Caco-2 (cell line): ENCODE measurements at places on chromosomes 1 and 21. TPM values are rescaled to one million over a fixed set of nuclear protein-coding genes. Genes with fewer than 3 reads are reported as not detected.
A peak's percentile ranks its signal among the peaks of the same experiment; 100 is the strongest.

CTTNBP2NL gene
- total RNA-seq: 11.3 and 15.0 TPM in 2 replicates

PCSK9 gene
- 29.4 and 31.2 TPM in 2 replicates for total RNA-seq

CRP gene
- total RNA-seq: not detected in 2 replicates

OLFML2B gene
- total RNA-seq: 0.43 and 0.56 TPM in 2 replicates

EPHA2 gene
- 31.2 and 37.8 TPM in 2 replicates for total RNA-seq

SPATA6 gene
- total RNA-seq: 1.8 and 2.6 TPM in 2 replicates

MAP10 gene
- total RNA-seq: not detected in 2 replicates

GRCh38 chr1:48089356-48089891 lies 92.2 kb upstream of the TRABD2B start:
- H3K27ac ChIP-seq: no peak overlapping the region
- H3K27me3 ChIP-seq: no peaks in the 10 kb centered on the region
- H3K4me1 ChIP-seq: no peaks in the 10 kb centered on the region

- no peaks in the 10 kb centered on the region for H3K4me1 ChIP-seq
- H3K27ac ChIP-seq: no peak overlapping the region
- H3K36me3 ChIP-seq: no peaks in the 10 kb centered on the region
- DNase-seq: peak; percentile 19
- H3K27me3 ChIP-seq: no peaks in the 10 kb centered on the region
These were observed 89.2 kb upstream of the COL6A1 start for GRCh38 chr21:45892156-45892915.

GRCh38 chr1:53572815-53573173 lies 113.6 kb downstream of the DMRTB1 start:
- H3K36me3 ChIP-seq: no peaks in the 10 kb centered on the region
- no peak overlapping the region for H3K27ac ChIP-seq
- H3K27me3 ChIP-seq: no peaks in the 10 kb centered on the region; the same call in 1 of the 2 replicates
- no peak overlapping the region for H3K4me3 ChIP-seq

- no peak overlapping the region for H3K27ac ChIP-seq
- no peaks in the 10 kb centered on the region for H3K36me3 ChIP-seq
- DNase-seq: peak; percentile 59
These were observed 61.7 kb upstream of the DNAJC6 start for GRCh38 chr1:65247419-65248359.

GRCh38 chr1:18999359-18999758 lies 42.9 kb upstream of the IFFO2 start:
- DNase-seq: no peak
- H3K4me1 ChIP-seq: no peaks in the 10 kb centered on the region
- peak overlapping the region; percentile 11 for H3K27ac ChIP-seq
- H3K4me3 ChIP-seq: no peak overlapping the region
- no peaks in the 10 kb centered on the region for H3K36me3 ChIP-seq

DNA sequence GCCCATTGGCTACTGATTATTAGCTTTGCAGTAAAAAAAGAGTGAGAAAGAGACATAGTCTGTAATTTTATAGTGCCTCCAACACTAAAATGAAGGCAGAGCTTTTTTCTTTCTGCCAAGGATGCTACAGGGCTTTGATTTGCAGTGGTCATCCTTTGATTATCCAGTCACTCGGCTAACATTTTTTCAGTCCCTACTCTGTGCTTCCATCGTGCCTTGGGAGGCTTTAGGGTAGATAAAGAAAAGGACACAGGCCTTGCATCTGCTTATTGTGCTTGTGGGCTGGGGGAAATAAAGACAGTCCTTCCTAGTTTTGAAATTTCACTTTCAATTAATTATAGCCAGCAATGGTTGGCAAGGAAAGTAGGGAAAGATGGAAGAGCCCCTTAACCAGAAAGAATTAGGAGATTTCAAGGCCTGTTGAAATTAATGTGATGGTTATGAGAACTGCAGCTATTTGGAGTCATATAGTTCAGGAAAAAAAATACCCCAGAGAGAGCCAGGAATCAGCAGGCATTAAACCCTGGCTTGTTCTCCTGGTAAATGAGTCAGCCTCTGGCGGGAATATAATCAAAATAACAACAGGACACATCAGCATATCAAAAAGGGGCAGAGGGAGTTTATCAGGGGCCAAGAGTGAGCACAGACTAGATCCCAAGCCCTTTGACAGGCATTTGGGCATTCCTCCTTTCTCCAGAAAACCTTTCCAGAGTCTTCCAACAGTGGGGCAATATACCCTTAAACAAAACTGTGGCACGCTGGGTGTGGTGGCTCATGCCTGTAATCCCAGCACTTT lies 27.4 kb downstream of the CACHD1 start:
- H3K27ac ChIP-seq: no peak overlapping the region
- no peak overlapping the region for H3K4me3 ChIP-seq
- no peaks in the 10 kb centered on the region for H3K36me3 ChIP-seq
- H3K27me3 ChIP-seq: no peaks in the 10 kb centered on the region

GRCh38 chr1:220527908-220528678 lies at the start of gene MARK1:
Gene MARK1, plus strand, starts transcription at chr1:220528136. Its CDS starts 687 bp downstream, at chr1:220528823.
- DNase-seq: peak; percentile 43
- peaks cover 10% of the 10 kb centered on the region for H3K27me3 ChIP-seq
- peak within 1 kb of the TSS; percentile 55 for H3K4me3 ChIP-seq
- no peaks in the 10 kb centered on the region for H3K36me3 ChIP-seq
- H3K4me1 ChIP-seq: no peaks in the 10 kb centered on the region
- H3K27ac ChIP-seq: peak within 1 kb of the TSS; percentile 34

DNA sequence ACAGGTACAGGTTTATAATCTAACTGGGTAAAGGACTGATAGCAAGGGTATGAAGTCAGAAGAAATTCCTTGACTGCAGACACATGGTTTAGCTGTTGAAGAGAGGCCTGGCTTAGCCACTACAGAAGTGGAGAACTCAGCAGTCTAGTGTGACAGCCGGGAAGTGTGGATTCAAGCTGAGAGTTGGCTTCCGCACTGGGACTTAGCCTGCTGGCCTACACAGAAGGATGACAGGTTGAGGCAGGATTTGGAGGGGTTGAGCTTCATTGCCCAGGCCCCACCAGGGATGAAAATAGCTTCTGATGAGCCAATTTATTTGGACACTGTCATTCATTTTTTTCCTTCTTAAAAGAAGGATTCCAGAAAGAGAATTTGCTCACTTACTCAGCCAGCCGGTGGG lies 284.4 kb downstream of the PCP4 start:
- no peak overlapping the region for H3K4me3 ChIP-seq
- H3K4me1 ChIP-seq: no peaks in the 10 kb centered on the region
- no peak overlapping the region for H3K27ac ChIP-seq
- no peaks in the 10 kb centered on the region for H3K36me3 ChIP-seq
- DNase-seq: no peak

DNA sequence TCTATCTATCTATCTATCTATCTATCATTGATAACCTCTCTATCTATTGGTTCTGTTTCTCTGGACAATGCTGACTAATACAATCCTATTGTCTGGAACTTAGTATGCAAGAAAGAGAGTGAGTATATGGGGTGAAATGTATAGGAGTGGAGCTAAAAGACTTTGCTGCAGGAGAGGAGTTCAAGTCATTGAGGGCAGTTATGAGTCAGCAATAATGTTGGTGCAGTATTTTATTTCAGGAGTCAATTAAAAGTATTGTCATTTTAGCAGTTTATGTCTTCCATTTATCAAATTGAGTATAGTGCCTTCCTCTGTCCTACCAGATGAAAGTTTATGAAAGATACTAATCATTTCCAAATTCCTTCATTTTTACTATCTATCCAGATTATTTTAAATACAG lies 55.8 kb downstream of the MAP3K7CL start:
- no peak overlapping the region for H3K27ac ChIP-seq
- no peak overlapping the region for H3K4me3 ChIP-seq
- DNase-seq: no peak
- H3K36me3 ChIP-seq: no peaks in the 10 kb centered on the region
- no peaks in the 10 kb centered on the region for H3K27me3 ChIP-seq

- no peak for DNase-seq
- H3K4me1 ChIP-seq: no peaks in the 10 kb centered on the region
- no peaks in the 10 kb centered on the region for H3K36me3 ChIP-seq
- no peaks in the 10 kb centered on the region for H3K27me3 ChIP-seq
- no peak overlapping the region for H3K4me3 ChIP-seq
These were observed 66.0 kb upstream of the SLC25A33 start for GRCh38 chr1:9473032-9473807.

- no peak for DNase-seq
- H3K27ac ChIP-seq: no peak overlapping the region
- H3K36me3 ChIP-seq: no peaks in the 10 kb centered on the region
- no peaks in the 10 kb centered on the region for H3K27me3 ChIP-seq
- peaks cover 23% of the 10 kb centered on the region for H3K4me1 ChIP-seq
- H3K4me3 ChIP-seq: no peak overlapping the region
These were observed 60.0 kb downstream of the FAM163A start for GRCh38 chr1:179803104-179803503.

GRCh38 chr1:112722601-112723510 lies 7.7 kb upstream of the PPM1J start:
- H3K27me3 ChIP-seq: no peaks in the 10 kb centered on the region
- no peaks in the 10 kb centered on the region for H3K36me3 ChIP-seq
- peak; percentile 66 for DNase-seq
- H3K27ac ChIP-seq: peak overlapping the region; percentile 27

GRCh38 chr1:156096640-156097391 lies 14.6 kb upstream of the MEX3A start:
- peak; percentile 92 for DNase-seq
- H3K27me3 ChIP-seq: no peaks in the 10 kb centered on the region
- no peak overlapping the region for H3K4me3 ChIP-seq
- H3K36me3 ChIP-seq: no peaks in the 10 kb centered on the region; the same call in 1 of the 2 replicates
- H3K4me1 ChIP-seq: peaks cover 27% of the 10 kb centered on the region
- peak overlapping the region; percentile 96 for H3K27ac ChIP-seq

DNA sequence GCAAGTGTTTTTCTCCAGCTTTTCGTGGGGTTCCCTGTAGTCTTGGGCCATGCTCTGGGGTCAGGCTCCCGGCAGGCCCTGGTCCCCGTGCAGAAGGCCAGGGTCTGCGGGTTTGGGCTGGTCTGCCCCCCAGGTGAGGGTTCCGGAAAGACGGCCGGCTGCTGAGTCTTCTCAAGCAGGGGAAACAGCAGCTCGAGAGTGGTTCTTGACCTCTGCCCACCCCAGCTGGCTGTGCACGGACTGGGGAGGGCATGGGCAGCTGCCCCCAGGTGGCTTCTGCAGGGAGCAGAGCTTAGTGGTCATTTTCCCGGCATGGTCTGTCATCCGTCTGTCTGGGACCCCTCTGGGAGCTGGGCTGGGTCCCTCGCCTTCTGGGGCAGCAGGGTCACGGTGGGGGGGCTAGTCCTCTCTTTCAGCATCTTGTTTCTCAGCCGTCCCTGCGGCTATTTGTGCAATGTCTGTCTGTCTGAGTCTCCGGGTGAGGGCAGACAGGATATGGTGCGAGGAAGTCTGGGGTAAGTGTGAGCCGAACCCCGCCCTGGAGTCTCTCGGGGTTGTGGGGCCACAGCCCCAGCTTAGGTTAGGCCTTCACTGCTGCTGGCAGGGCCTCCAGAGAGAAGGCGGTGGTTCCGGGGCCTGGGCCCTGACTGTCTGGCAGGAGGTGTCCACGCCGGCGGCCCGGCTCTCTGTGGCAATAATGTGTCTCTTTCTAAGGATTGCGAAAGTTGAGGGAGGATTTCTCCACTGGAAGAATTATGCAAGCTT lies 6.1 kb downstream of the SKI start:
- no peaks in the 10 kb centered on the region for H3K27me3 ChIP-seq
- no peaks in the 10 kb centered on the region for H3K4me1 ChIP-seq
- no peak overlapping the region for H3K27ac ChIP-seq
- H3K36me3 ChIP-seq: no peaks in the 10 kb centered on the region
- DNase-seq: peak; percentile 63

- no peaks in the 10 kb centered on the region for H3K27me3 ChIP-seq
- H3K4me1 ChIP-seq: no peaks in the 10 kb centered on the region
- H3K27ac ChIP-seq: no peak overlapping the region
- H3K36me3 ChIP-seq: no peaks in the 10 kb centered on the region
- no peak overlapping the region for H3K4me3 ChIP-seq
These were observed 115.1 kb upstream of the GJB5 start for GRCh38 chr1:34639701-34640100.

- no peak overlapping the region for H3K4me3 ChIP-seq
- no peak for DNase-seq
- H3K27me3 ChIP-seq: no peaks in the 10 kb centered on the region
- no peaks in the 10 kb centered on the region for H3K36me3 ChIP-seq
- no peaks in the 10 kb centered on the region for H3K4me1 ChIP-seq
These were observed 20.5 kb upstream of the RPTN start for GRCh38 chr1:152179566-152179965.

- no peak overlapping the region for H3K4me3 ChIP-seq
- peak; percentile 53 for DNase-seq
- H3K36me3 ChIP-seq: no peaks in the 10 kb centered on the region
- peaks cover 6% of the 10 kb centered on the region; the same call in 1 of the 2 replicates for H3K4me1 ChIP-seq
These were observed 157.2 kb downstream of the PLA2G4A start for GRCh38 chr1:186985889-186986491.

GRCh38 chr1:183872403-183872802 lies 67.5 kb downstream of the RGL1 start:
- no peaks in the 10 kb centered on the region for H3K36me3 ChIP-seq
- no peaks in the 10 kb centered on the region for H3K4me1 ChIP-seq
- no peak overlapping the region for H3K4me3 ChIP-seq

DNA sequence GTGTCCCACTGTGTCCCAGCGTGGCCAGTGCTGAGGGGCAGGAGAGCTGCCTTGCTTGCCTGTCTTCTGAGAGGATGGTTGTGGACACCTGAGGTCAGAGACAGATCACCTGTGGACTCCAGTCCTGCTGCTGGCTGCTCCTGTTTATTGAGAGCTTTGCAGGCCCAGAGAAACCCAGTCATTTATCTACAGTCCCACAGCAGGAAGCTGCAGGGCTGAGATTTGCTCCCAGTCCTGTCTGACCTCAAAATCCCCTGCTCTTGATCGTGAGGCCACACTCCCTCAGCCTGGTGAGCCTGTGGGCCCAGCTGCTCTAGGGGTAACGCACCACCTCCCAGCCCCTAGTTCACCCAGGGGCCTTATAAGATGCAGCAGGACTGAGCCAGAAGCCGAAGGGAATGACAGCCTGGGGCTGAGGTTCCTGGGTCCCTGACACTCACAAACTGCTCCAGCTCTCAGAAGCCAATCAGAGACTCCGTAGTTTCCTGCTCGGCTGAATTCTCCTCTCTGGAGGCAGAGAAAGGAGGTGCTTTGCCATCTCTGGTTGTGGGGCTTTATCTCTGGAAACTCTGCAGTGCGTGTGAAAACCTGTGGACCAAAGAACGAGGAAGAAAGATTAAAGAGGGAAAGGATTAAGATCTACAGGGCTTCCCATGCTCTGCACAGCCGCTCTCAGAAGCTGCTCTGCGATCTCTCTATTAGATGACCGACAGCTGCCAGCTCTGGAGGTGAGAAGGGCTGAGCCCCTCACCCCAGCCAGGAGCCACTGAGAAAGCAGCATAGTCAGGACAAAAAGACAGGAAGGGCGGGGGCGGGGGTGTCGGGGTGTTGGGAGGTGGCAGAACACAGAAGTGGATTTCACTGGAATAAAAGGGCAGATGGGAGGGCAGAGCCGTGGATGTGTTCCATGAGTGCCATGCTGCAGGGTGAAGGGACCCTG lies 39.1 kb downstream of the UBIAD1 start:
- DNase-seq: no peak
- no peaks in the 10 kb centered on the region for H3K4me1 ChIP-seq
- H3K36me3 ChIP-seq: no peaks in the 10 kb centered on the region
- H3K4me3 ChIP-seq: no peak overlapping the region
- no peaks in the 10 kb centered on the region for H3K27me3 ChIP-seq

DNA sequence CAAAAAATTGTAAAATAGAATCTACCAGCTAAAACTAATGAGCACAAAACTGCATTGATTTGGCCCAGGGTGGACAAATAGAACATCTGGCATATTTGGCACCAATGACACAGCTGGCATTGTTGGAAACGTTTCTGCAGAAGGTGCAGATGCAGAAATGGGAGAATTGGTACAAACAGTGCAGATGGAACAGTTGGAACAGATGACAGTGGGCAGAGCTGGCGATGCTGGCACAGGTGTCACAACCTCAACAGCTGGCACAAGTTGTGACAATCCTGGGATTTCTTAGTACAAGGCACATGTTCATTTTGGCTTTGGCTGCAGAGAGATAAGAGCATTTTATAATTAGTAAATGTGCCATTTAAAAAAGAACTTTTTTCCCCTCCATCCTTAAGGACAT lies 91.1 kb upstream of the ZBTB18 start:
- no peaks in the 10 kb centered on the region for H3K4me1 ChIP-seq
- no peaks in the 10 kb centered on the region; the same call in 1 of the 2 replicates for H3K27me3 ChIP-seq
- no peak for DNase-seq
- no peak overlapping the region for H3K27ac ChIP-seq
- no peak overlapping the region for H3K4me3 ChIP-seq
